ENCODE measurements at places on chromosomes 5 and 9.

DNA sequence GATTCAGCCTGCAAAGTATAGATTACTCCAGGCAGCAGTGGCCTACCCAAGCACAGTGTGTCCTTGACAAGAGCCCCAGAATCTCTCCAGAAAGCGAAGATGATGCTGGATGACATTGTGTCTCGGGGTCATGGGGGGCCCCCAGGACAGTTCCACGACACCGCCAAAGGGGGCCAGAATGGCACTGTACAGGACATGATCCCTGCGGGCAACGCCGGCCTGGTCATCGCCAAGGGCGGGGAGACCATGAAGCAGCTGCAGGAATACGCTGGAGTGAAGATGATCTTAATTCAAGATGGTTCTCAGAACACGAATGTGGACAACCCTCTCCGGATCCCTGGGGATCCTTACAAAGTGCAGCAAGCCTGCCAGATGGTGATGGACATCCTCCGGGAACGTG lies 107.0 kb upstream of the MTAP start:
- no peak for DNase-seq

- peak; percentile 54 for DNase-seq
Observed at GRCh38 chr9:127943731-127944144, 6.1 kb upstream of the DPM2 start.

DNA sequence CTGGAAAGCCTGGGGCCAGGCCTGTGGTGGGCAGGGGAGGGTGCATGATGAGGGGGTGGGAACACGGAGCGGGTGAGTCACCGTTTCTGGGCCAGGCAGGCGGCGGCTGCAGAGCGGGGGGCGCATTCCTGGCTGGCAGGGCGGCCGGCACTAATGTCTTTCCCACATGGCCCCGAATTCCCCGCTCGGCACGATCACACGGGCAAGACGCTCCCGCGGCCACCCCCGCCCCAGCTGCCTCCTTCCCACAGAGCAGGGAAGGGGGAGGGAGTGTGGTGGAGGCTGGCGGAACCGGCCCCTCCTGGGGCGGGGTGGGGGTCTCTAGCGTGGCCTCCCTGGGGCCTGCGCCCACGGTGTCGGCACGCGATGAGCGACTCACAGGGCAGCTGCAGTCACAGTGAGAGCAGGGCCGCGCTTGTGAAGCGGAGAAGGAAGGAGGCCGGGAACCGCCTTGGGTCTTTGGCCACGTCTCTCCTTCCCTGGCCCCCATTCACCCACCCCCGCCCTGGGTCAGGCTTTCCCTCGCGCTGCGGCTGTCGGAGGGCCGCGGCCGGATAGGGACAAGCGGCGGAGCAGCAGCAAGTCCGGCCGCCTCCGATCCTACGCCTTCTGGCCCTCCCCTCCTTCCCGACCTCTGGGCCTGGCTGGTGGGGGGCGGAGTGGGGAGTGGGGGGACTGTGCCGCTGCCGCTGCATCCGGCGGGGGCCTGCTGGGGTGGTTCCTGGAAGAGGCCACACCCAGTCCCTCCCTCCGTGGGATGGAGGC lies 48.9 kb downstream of the CXXC5 start:
- peak; percentile 24 for DNase-seq

DNA sequence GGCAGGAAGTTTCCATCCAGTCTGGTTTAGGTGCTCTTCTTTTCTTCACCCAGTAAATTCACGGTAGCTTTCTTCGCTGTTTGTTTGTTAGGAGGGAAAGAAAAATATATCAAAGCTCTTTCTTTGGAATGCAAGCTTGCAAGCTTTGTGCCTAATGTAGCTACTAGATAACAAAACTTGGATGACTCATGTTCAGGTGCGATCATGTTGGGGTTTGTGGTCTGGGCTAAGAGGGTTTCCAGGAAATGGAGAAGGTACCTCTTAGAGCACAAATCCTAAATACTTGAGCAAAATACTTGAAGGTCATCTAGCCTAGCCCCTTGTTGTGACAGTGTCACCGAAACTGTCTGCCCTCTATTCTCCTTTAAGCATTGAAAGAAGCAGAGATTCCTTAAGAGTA lies 17.7 kb downstream of the SRP19 start:
- peak; percentile 38 for DNase-seq

DNA sequence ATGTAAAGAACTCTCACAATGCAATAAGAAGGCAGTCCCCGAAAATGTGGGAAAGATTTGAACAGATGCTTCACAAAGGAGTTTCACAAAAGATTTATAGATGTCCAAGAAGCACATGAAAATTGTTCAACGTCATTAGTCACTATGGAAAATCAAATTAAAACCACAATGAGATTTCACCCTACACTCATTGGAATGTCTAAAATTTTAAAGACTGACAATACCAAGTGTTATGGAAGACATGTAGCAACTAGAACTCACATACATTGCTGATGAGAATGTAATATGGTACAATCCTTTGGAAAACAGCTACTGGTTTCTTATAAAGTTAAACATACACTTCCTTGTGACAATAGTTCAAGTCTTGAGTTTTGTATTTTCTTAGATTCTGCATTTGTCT lies 11.0 kb upstream of the RECK start:
- no peak for DNase-seq

GRCh38 chr5:32711681-32712480 lies 760 bp downstream of the NPR3 start:
- DNase-seq = no peak

- DNase-seq = no peak
Observed at GRCh38 chr9:72292256-72292682, 72.7 kb downstream of the ZFAND5 start.

- no peak for DNase-seq
Observed at GRCh38 chr5:76524868-76525267, 98.3 kb downstream of the F2RL2 start.

GRCh38 chr5:136079195-136079985 lies 50.6 kb downstream of the TGFBI start:
- no peak for DNase-seq

DNA sequence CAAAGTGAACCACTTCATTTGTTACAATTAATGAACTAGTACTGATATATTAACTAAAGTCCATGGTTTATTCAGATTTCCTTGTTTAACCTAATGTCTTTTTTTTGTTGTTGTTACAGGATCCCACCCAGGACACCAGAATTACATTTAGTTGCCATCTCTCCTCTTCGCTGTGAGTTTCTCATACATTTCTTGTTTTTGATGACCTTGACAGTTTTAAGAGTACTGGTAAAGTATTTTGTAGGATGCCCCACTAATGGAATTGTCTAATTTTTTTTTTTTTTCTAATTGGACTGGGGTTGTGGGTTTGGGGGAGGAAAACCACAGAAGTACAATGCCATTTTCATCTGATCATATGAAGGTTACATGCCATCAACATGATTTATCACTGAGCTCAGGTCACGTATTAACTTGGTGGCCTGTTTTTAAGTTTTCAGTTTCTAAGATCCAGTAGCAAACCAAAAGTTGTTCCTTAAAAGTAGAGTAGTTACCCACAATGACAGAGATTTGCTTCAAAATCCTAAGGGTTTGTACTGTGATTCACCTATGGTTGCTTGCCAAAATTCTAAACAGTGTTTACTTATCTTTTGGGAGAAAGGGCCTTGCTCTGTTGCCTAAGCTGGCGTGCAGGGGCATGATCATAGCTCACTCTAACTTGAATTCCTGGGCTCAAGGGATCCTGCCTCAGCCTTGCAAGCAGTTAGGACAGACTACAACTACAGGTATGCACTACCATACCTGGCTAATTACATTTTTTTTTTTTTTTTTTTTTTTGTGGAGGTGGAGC lies 4.5 kb upstream of the OTULIN start:
- DNase-seq = no peak

DNA sequence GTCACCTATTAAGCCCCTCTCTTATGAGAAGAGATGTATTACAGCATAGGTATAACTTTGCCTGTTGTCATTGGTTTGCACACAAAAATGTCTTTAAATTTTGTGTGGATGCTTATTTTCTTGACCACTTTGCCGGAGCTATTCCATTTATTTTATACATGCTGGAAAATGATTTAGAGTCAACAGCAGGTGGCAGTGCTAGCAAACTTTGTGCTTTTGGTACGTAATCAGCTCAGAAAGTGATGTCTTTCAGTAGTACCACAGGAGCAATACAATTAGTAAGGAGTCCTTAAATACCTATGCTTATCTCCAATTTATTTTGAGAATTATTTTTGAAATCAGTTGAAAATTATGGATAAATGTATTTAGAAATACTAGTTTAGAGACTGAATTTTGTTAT lies 19.8 kb upstream of the NUDT12 start:
- DNase-seq = no peak

- no peak for DNase-seq
Observed at GRCh38 chr5:147310059-147310704, 75.4 kb downstream of the STK32A start.

GRCh38 chr5:80871541-80871961 lies 88.6 kb upstream of the RASGRF2 start:
- DNase-seq = no peak

GRCh38 chr5:132102944-132103331 lies 29.3 kb downstream of the CSF2 start:
- DNase-seq = no peak

DNA sequence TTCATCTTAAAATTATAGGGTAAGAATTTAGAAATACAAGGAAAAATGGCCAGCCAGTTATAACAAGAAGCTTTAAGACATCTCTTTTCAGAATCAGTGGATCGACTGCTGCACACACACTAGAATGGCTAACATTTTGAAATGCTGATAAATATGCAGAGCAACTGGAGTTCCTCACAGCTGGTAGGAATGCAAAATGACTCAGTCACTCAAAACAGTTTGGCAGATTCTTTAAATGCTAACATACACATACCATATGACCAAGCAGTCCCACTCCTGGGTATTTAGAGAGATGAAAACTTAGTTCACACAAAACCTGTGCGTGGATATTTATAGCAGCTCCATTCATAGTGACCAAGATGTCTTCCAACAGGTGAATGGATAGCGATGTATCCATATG lies 23.2 kb upstream of the PSAT1 start:
- DNase-seq = no peak

GRCh38 chr5:102959055-102959454 lies 160.9 kb downstream of the GIN1 start:
- no peak for DNase-seq

DNA sequence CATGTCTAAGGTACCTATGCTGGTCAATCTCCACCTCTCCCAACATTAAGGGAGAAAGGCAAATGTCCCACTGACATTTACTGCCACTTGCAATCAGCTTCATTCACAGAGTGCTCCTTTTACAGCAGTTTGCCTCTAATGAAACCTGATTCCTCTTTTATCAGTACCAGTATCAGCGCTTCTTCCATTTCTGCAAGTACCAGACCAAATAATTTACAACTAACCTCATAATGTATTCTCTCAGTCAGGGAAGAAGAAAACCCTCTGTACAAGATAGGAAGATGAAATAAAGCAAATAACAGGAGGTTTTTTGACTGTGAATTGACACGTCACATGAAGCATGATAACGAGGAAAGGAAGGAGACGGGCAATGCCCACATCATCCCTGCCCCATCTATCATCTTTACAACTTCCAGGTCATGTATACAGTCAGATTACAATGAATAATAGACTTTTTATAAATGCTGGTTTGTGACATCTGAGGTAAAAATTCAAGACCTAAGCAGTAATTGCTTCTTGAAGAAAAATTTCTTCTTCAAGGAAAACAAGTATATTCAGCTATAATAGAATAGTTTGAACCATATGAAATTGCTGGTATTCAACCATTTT lies 21.9 kb downstream of the ABITRAM start:
- no peak for DNase-seq

- no peak for DNase-seq
Observed at GRCh38 chr5:89265511-89266179, 382.7 kb upstream of the MEF2C start.

GRCh38 chr9:35741740-35742139 lies 7.3 kb downstream of the GBA2 start:
- DNase-seq = no peak

DNA sequence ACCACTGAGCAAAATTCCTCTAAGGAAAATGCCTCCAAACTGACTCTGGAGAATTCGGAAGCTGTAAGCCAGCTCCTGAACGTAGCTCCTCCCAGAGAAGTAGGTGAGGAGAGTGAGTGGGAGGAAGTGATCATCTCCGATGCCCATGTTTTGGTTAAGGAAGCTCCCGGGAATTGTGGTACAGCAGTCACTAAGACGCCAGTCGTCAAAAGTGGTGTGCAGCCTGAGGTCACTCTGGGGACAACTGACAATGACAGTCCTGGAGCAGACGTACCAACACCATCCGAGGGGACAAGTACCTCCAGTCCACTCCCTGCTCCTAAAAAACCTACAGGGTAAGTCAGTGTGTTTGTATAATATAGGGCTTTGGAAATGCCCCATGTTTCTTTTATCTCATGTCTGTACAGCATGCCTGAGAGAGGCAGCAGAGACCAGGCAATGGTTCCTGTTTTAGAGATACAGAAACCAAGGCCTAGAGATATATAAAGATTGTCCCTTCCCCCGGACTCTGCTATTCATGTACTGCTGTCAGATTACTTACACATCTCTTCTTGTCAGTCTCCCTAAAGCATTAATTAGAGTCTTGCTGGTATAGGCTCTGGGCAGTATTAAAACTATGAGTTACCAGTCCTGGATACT lies 23.9 kb downstream of the HMGXB3 start:
- no peak for DNase-seq

- no peak for DNase-seq
Observed at GRCh38 chr5:95673081-95673480, 9.7 kb downstream of the SPATA9 start.

DNA sequence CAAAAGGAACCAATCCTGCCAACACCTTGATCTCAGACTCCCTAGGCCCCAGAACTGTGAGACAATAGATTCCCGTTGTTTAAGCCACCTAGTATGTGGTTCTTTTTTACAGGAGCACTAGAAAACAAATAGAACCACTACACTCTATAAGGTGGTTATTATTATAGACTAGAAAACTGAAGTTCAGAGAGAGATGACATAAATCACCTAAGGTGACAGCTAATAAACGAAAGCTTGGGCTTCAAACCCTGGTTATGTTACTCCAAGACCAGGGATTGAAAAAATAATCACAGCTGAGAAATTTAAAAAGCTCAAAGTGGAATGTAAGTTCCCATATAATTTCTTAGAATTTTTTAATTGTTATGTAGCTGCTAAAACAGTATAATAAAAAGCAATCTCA lies 716.2 kb upstream of the DMAC1 start:
- DNase-seq = no peak

GRCh38 chr9:114803479-114804265 lies 2.2 kb downstream of the TNFSF15 start:
- no peak for DNase-seq

DNA sequence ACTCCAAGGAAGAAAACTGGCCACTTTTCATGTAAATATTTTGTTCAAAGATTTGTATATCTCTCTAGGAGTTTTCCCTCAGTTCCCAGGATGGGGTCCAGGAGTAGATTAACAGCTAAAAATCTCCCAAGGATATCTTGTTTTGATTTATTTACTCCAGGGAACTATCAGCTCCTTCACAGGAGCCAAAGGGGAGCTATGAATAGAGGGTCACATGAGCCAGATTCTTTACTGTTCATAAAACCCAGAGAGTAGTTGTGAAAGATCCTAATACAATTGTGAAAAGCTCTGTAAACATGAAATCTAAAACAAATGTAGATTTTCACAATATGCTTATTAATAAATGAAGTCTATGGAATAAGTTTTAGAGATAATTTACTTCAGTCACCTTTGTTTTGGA lies 16.9 kb downstream of the DIMT1 start:
- no peak for DNase-seq

Data from stimulated activated CD4-positive, alpha-beta T cell treated with anti-CD3 and anti-CD28 coated beads, TNF-alpha, amount 100 ng/mL, for 24 hours (primary cell).